ENCODE measurements at places on chromosomes 5 and 9.

- DNase-seq, result no peak
Measured at GRCh38 chr5:171895081-171895480, 109.5 kb downstream of the SMIM23 start.

- DNase-seq, result no peak
Measured at GRCh38 chr9:13140843-13141592, 138.5 kb downstream of the MPDZ start.

DNA sequence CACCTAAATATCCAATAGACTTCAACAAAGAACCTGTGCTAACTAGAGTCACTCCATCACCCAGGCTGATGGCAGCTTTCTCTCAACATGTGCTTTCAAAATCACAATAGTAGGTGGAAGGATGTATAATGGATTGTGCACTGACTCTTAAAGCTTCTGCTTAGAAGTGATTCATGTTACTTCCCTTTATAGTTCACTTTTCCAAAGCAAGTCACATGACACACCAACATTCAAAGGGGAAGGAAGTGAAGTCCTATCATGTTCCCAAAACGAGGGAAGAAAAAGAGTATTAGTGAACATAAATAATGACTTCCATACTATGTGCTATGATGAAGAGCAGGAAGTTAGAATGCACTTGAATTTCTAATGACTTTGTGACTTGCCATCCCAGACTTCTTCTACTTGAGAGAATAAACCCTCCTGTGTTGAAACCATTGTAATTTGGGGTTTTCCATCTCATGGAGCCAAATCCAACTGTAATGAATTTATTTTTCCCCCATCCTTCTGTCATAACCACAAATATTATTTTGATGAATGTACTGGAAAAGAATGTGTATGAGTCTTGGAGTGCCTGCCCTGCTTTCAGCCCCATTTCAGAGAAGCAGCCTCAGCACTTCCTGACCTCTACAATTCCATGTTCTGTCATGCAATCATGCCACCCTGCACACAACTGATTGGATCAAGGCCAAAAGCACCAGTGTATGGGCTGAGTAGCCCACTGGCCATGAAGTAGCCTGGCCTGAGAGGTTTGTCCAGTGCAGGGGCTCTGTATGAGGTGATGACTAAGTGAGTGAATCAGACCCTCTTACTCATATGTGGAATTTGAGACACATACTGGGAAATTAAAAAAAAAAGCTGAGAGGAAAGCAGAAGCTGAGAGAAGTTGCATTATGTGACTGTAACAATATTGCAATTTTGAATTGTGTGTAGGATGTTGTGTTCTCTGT, 525.9 kb upstream of the CLINT1 start:
- peak; percentile 62 for DNase-seq

- DNase-seq, result no peak
Measured at GRCh38 chr5:101532430-101532829, 629.3 kb upstream of the ST8SIA4 start.

DNA sequence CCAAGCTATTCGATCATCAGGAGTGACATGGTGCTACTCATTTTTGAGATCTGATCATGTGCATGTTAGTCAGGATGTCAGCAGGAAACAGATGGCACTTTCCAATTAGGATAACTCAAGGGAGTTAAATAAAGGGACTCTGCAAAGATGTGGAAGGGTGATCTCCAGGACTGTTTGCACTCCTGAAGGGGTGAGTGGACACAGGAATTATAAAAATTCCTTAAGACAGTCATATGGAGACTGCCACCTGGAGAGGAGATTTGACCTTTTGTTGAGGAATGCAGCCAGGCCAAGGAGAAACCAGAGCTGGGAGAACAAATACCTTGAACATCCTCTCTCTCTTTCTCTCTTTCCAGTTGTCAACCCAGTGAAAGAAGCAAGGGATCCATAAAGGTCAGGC, 189.1 kb downstream of the GABRG2 start:
- no peak for DNase-seq

- no peak for DNase-seq
Measured at GRCh38 chr9:81476813-81477490, 212.4 kb downstream of the TLE1 start.

All from MV-4-11 (cell line).